ENCODE measurements at places on chromosomes 5 and 9. TPM values are rescaled to one million over a fixed set of nuclear protein-coding genes. Genes with fewer than 3 reads are reported as not detected.

Gene CKMT2
- not detected for total RNA-seq

Gene SPATA31D4
- not detected for total RNA-seq

Gene IGFBPL1
- total RNA-seq, result 1.5 TPM

Gene TICAM2
- total RNA-seq, result 0.56 TPM

Gene WDR38
- not detected for total RNA-seq

Gene OBP2A
- total RNA-seq, result not detected

Gene ZNF879
- 1.3 TPM for total RNA-seq

Gene CAVIN4
- 0.14 TPM for total RNA-seq

Gene SIMC1
- total RNA-seq, result 7.3 TPM

Gene STK32A
- 0.46 TPM for total RNA-seq

Gene EFNA5
- total RNA-seq, result 8.2 TPM

Gene OR1Q1
- not detected for total RNA-seq

Gene FBP2
- not detected for total RNA-seq

Gene DRD1
- not detected for total RNA-seq

Gene COL5A1
- 16.2 TPM for total RNA-seq

Gene GABBR2
- total RNA-seq, result 0.19 TPM

Gene MUSK
- not detected for total RNA-seq

Gene IFNE
- total RNA-seq, result 2.9 TPM

Gene NUTM2F
- not detected for total RNA-seq

Gene ADGRD2
- total RNA-seq, result not detected

Gene SRP19
- 67.2 TPM for total RNA-seq

Gene PCDH12
- total RNA-seq, result not detected

Gene CDH18
- total RNA-seq, result 0.23 TPM

Gene GARIN3
- not detected for total RNA-seq

Gene UTP15
- total RNA-seq, result 13.2 TPM

Gene PHAX
- total RNA-seq, result 32.7 TPM

Gene TDRD7
- total RNA-seq, result 1.9 TPM

Gene FOXD4L6
- total RNA-seq, result 0.05 TPM

Gene CRB2
- total RNA-seq, result not detected

Gene KIAA1191
- 86.1 TPM for total RNA-seq

Gene PAPPA
- 1.3 TPM for total RNA-seq

Gene HRH2
- not detected for total RNA-seq

Gene NDUFS6
- total RNA-seq, result 148 TPM

Gene SLC34A1
- not detected for total RNA-seq

Gene ADAMTS16
- total RNA-seq, result not detected

All from airway epithelial cell (primary cell).